Amniotic epithelial cell (primary cell): ENCODE measurements at places on chromosomes 12 and 14.

- no peak for DNase-seq
Observed at GRCh38 chr12:107990325-107990724, 138.8 kb upstream of the WSCD2 start.

GRCh38 chr12:56346675-56347074 is 8.0 kb downstream of the IL23A start:
- peak; percentile 26 for DNase-seq

DNA sequence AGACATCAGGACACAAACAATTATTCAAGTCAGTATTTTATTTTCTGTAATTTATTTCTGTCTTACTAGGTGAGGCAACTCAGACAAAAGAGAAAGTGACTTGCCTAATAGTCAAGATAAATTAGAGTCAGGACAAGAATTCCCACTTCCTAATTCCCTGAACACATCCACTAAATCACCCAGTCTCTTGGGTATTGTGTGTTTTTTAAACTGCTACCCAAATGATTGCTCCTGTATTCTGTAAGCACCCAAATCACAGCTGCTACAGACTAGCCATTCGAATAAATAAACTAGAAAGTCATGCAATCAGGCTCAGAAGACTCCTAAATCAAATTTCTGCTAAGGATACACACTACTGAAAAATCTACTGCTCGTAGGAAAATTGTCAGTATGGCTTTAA is 263.0 kb downstream of the DUSP6 start:
- no peak for DNase-seq

DNA sequence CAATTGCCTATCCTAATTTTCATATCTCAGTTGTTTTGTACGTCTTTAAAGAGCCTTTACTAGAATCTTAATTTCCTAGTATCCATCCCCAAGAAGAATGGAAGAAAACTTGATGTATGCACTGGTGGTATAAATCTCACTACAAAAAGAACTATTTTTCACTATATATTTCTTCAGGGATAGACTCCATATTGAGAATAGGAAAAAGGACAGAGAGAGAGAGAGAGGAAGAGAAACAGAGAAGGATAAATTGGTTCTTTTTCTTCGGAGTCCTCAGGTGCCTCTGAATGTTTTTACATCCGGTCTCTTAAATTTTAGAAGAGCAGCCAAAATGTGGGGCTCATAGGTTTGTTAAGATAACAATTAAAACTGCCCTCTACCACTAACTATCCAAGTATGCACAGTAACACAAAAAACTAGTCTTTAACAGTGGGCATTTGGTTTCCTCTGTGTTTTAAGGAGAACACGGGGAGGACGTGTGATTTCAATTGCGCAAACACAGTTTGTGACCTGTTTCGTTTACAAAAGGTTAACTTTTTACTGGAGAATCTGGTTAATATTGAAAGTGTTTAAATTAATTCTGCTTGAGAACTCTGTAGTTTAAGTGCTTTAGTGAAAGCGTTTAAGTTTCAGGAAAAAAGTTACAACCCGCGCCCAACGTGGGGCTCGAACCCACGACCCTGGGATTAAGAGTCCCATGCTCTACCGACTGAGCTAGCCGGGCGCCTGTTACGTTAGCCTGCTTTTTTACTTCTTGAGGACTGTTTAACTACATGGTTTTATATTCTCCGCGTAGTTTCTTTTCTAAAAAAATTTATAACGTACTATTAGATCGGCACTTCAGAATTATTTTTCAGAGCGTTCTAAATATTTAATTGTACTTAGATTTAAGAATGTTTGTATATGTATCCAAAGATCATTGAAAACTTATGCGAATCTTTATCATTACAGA is 5.1 kb upstream of the PSMA3 start:
- peak; percentile 48 for DNase-seq

- DNase-seq: no peak
Observed at GRCh38 chr12:7844116-7844515, 28.6 kb downstream of the SLC2A14 start.

- DNase-seq: no peak
Observed at GRCh38 chr12:115212356-115212755, 528.4 kb upstream of the TBX3 start.

DNA sequence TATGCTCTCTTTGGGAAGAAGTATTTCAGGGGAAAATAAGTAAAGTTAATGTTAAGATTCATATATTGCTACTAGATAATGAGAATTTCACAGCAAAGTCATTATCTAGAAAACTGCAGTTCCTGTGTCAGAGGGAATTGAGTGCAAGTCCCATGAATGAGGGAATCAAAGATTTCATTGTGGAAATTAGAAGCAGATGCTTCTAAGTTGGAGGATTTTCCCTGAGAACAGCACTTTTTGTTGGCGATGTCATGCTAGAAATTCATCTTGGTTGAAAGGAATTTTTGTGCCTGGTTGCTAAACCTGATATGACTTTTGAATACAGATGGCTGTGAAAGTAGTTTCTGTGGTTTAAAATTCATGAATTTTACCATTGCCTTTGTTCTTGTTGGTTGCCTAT is 25.6 kb downstream of the FRMD6 start:
- peak; percentile 68 for DNase-seq
